ENCODE measurements at places on chromosomes 4 and X.
A peak's percentile ranks its signal among the peaks of the same experiment; 100 is the strongest.

GRCh38 chr4:181161669-181162068 lies 1081.5 kb upstream of the TENM3 start:
- no peak for DNase-seq

GRCh38 chr4:10983268-10983667 lies 298.7 kb upstream of the CLNK start:
- peak; percentile 1 for DNase-seq

DNA sequence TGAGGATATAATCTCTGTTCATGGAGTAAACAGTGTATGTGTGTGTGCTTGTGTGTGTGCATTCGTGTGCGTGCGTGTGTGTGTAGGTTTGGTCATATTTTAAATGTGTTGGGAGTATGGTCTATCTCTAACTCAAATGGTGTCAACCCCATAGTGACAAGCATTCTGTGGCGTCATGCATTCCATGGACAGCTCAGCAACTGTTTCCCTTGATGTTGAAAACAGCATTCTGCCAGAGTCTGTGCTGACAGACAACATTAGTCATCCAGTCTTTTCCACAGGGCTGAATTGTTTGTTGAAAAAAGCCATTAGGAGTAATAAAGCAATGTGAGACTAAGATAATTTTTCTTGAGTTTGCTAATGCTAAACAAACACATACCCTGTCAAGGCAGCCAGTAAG lies 706.6 kb downstream of the PCDH19 start:
- no peak for DNase-seq

DNA sequence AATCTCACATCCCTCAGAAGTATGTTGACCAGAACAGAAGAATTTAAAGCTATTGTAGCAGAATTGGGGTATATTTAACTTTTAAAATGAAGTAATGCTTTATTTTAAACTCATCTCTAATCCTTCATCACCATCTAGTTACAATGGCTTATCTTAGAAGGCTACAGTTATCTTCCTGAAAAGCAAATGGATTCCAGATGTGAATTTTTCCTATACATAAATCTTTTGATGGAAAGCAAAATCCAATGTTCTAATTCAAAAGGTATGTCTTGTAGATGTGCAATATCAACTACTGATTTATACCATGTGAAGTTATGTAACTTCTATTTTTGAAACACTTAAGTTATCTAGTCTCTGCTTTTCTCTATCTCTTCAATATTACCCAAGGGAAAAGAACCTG lies 47.6 kb downstream of the CCNG2 start:
- DNase-seq: no peak

DNA sequence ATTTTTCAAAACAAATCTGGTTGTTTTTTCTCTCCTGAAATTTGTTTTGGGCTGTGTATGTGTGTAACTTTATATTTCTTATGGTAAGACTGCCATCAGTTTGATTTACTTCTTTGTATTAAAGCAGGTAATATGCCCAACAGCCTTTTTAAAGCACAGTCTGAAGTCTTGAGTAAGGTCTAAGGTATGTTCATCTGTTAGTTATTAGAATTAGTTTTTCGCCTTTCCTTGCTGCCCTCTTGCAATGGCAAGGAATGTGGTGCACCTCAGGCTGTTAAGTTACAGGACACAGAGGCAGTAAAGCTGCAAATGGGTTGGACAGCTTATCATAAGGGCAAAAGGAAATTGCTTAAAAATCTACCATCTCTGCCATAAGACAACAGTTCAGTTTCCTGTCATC lies 71.8 kb downstream of the METTL14 start:
- DNase-seq: no peak

DNA sequence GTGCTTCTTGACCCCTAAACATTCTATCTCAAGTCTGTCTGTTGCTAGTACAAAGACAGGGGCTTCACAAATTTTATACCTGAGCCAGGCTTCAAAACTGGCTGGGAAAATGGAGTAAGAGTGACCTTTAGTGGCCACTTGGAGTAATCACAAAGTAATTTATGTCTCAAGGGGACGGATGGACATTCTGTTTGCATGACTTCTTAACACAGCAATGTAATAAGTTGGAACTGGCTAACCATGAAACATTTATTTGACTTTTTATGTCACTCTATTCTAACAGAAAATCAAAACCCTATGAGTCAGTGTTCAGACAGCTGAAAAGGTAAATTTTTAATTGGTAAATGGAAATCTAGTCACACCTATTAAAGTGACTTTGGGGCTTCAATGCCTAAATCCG lies 600.6 kb downstream of the ANKRD50 start:
- no peak for DNase-seq

GRCh38 chrX:99705701-99706100 lies 704.4 kb downstream of the PCDH19 start:
- no peak for DNase-seq

GRCh38 chr4:124977045-124977444 lies 264.5 kb upstream of the ANKRD50 start:
- no peak for DNase-seq

- no peak for DNase-seq
Observed at GRCh38 chr4:145199051-145199716, 18.8 kb upstream of the OTUD4 start.

DNA sequence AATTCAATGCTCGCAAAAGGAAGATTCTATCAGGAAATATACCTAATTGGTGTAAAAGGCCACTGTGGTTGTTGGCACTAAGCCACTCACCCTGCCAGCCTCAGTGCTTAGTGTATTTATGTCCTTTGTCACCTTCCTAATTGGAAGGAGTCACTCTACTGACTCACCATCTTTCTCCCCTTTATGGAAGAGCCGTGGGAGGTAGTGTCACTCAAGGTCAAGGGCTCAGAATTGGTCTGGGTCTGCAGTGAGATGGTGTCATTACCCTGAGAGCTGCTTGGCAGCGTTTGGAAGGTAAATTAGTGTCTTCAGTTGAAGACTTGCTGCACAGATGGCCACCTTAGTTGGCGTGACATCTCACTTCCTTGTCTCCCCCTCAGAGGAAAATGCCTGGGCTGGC lies 41.7 kb upstream of the CDKN2AIP start:
- no peak for DNase-seq

- no peak for DNase-seq
Observed at GRCh38 chr4:94595880-94596483, 144.2 kb downstream of the PDLIM5 start.

DNA sequence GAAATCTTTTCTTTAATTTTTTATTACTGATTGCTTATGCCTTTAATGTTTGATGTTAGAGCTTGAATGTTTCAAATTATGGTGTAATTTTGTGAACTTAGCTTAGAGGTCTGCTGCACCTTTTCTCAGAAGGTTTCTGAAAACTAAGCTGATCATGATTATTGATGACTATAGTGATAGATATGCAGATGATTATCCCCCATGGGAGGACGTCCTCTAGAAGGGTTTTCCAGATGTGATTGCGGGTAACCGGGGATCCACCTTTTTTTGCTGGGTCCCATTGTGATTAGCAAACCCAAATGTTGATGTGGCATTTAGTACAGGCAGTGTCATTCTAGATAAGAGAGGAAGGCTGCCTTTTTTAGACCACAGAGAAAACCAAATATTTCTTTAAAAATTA lies 272.9 kb downstream of the FBXO8 start:
- no peak for DNase-seq

DNA sequence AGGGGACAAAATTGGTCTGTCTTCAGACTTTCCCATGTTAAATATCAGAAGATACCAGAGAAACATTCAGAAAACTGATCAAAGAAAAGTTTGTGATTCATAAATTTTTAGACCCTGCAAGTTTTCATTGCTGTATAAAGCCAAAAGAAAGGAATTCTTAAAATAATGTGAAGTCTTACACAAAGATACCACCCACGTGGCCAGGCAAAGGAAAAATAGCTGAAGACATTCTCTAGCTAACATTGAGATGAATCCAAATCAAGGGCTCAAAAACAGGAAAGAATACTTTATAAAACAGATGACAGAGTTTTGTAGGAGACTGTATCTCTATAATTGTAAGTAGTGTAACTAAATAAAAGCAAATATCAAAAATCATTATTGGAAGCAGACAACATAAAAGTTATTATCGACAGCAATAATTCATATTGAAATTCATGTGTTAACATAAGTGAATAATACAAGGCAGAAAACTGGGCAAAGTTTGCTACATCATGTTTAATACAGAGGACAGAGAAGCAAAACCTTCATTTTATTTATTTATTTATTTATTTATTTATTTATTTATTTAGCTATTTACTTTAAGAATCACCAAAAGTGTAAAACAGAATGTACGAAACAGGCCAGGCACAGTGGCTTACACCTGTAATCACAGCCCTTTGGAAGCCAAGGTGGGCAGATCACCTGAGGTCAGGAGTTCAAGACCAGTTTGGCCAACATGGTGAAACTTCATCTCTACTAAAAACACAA lies 204.6 kb upstream of the SLIT2 start:
- DNase-seq: no peak

GRCh38 chrX:71667328-71668247 lies at the start of gene LOC101059915:
LOC101059915 (plus strand) TSS chrX:71667546.
- no peak for DNase-seq

GRCh38 chr4:76665153-76665552 lies 230.1 kb downstream of the SHROOM3 start:
- no peak for DNase-seq

GRCh38 chrX:142089193-142089592 lies 115.9 kb downstream of the MAGEC2 start:
- DNase-seq: no peak

GRCh38 chrX:40005292-40006011 lies 92.3 kb downstream of the BCOR start:
- no peak for DNase-seq

GRCh38 chrX:49934148-49934547 lies 11.8 kb downstream of the CLCN5 start:
- no peak for DNase-seq

DNA sequence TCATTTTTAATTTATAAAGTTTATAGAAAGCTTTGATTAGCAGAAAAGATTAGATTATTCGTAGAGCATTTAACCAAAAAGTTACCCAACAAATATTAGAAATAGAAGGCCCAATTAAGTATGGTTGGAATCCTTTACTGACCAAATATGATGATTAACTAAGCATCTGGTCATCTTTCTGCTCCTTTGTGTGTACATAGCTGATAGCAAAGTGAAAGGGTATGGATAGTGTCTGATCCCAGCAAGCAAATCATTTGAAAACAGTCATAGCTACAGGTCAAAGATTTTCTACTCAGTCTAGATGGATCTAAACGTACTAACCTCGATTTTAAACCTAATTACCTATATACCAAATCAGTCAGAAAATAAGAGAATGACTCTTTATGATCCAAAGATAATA lies 7.3 kb upstream of the MAB21L2 start:
- DNase-seq: no peak
